ENCODE measurements at places on chromosomes 3 and 15.

DNA sequence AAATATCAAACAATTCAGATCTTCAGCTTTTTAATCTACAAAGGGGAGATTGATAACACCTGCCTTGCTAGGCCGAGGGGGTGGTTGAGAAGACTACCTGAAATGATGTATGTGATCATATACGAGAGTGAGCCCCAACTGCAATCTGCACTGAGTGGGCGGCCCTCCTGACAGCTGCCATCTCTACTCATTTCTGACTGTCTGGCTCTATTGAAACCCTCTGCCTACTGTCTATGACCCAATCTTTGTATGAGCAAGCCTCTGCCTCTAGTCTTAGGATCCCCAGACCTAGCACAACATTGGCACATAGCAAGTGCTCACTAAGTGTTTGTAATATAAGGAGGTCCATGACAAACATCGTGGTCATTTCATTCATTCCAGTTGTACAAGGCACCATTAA, 144.4 kb upstream of the NR2F2 start:
- no peak for DNase-seq

DNA sequence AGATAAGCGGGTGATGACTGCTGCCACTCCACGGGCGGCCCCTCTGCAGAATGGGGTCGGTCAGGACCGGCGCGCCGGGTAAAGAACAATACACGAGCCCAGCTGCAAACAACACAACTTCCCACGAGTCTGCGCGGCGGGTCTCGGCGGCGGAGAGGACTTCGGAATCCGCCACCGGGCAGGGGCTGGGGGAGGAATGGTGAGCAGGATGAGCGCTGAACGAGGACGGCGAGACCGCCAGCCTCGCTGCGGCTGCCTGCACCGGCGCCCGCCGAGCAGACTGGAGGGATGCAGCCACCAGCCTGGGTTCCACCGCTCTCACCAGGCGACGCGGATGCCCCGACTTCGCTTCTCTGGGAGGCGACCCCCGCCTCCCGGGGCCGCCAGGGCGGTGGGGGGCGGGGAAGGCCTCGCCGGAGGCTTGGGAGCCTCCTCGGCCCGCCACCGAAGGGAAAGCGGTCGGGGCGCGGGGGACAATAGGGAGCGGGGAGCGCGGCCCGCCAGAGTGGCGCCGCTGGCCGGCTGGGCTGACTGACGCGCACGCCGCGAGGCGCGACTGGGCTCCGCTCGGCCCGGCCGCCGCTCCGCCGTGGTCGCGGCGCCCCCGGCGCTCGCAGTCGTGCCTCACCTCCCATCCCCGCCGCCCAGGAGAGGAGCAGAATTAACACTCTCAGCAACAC, 515 bp downstream of the ADAM10 start:
- DNase-seq: peak; percentile 51

DNA sequence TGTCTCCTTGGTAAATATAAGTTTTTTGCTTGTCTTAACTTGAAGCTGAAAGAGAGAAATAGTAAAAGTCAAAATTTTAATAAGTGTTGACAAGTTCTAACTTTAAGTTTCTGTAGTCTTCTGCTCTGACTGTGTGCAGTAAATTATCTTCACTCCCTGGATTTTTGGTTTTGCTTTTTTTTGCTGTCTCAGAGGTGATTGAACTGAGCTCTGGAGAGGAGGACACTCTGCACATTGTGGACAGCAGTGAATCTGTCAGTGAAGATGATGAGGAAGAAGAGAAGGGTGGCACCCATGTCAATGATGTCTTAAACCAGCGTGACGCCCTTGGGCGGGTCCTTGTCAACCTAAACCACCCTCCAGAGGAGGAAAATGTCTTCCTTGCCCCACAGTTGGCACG, 40.5 kb upstream of the TEX264 start:
- DNase-seq: no peak

GRCh38 chr3:197171481-197172067, 126.8 kb downstream of the DLG1 start:
- DNase-seq: no peak

GRCh38 chr3:52986938-52987337, 58.9 kb downstream of the SFMBT1 start:
- DNase-seq: no peak

All from stimulated activated naive CD8-positive, alpha-beta T cell treated with anti-CD3 and anti-CD28 coated beads, Interleukin-15, Interleukin-2, amounts not matched to agents 100 U/mL and 50 U/mL, for 24 hours (primary cell).